ENCODE measurements at places on chromosomes 7 and 10. TPM values are rescaled to one million over a fixed set of nuclear protein-coding genes. Genes with fewer than 3 reads are reported as not detected.

Gene TUBB8
- not detected for total RNA-seq

Gene UTF1
- not detected for total RNA-seq

Gene HOXA5
- total RNA-seq = 6.1 TPM

Gene SSMEM1
- total RNA-seq = not detected

Gene GRM3
- not detected for total RNA-seq

Gene RP9
- 10.3 TPM for total RNA-seq

Gene MPP7
- 24.8 TPM for total RNA-seq

Gene CYP2C18
- 11.5 TPM for total RNA-seq

Gene LRRC4
- total RNA-seq = 6.1 TPM
